Nucleus accumbens (tissue), 56 donors: ENCODE measurements at places on chromosomes 2 and 18.

GRCh38 chr2:232993231-232993821 lies 19.7 kb downstream of the NGEF start:
- no peak for DNase-seq

GRCh38 chr2:172667581-172668325 lies 67.9 kb upstream of the RAPGEF4 start:
- DNase-seq = no peak

GRCh38 chr2:124692707-124693106 lies 667.6 kb downstream of the CNTNAP5 start:
- no peak for DNase-seq

DNA sequence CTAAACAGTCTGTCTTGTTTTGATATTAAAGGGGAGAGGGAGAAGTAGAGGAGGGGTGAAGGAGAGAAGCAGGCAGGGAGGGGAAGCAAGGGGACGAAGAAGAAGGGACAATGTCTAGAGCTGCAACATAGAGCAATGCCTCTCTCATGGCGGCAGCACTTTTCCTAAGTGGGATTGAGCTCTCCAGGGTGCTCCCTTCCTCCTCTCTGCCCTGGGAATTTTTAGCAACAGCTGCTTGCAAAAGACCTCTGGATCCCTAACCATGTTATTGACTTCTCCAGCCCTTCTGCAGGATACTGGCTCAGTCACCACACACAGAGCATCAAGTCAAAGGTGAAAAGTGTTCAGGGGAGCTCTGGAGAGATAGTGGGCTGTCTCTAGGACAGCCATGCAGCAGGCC lies 734.9 kb downstream of the EPHA4 start:
- no peak for DNase-seq

GRCh38 chr18:80172056-80172455 lies 63.0 kb downstream of the ADNP2 start:
- DNase-seq = no peak

GRCh38 chr2:7780321-7780720 lies 863.1 kb downstream of the RNF144A start:
- DNase-seq = no peak

DNA sequence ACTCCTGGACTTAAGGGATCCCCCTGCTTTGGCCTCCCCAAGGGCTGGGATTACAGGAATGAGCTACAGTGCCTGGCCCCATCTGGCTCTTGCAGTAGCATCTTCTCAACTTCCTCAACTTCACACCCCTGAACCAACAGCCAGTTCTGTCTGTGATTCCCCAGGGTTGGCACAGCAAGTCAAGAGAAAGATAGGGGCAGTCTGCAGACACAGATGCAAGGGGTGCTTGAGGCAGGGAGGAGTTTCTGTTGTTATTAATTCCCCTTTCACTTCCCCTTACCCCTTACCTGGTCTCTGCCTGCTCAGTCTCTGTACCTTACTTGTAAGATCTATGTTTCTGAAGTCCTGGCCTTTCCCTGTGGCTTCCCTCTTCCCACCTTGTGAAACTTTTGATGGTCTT lies 54.1 kb upstream of the MEX3C start:
- no peak for DNase-seq

DNA sequence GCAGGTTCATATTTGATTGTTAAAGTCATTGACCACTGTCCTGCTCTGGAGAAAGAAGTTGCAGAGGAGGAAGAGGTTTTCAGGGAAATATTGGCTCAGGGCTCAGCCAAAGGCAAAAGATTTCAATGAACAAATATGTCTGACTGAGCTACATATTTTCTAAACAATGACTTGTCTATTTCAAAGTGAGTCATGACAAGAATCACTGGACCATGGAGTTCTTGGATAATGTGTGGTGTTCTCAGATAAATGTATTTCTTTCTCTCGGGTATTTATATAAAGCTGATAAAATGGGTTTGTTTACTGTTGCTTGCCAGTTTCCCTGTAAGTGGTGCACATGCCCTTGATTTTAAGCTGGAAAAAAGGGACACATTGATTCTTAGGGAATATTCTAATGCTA lies 34.3 kb upstream of the RMP24 start:
- DNase-seq = no peak

- no peak for DNase-seq
These were observed 283.3 kb downstream of the AFF3 start for GRCh38 chr2:99858951-99859596.

GRCh38 chr2:220521551-220521950 lies 894.1 kb downstream of the SLC4A3 start:
- peak; percentile 1 for DNase-seq

DNA sequence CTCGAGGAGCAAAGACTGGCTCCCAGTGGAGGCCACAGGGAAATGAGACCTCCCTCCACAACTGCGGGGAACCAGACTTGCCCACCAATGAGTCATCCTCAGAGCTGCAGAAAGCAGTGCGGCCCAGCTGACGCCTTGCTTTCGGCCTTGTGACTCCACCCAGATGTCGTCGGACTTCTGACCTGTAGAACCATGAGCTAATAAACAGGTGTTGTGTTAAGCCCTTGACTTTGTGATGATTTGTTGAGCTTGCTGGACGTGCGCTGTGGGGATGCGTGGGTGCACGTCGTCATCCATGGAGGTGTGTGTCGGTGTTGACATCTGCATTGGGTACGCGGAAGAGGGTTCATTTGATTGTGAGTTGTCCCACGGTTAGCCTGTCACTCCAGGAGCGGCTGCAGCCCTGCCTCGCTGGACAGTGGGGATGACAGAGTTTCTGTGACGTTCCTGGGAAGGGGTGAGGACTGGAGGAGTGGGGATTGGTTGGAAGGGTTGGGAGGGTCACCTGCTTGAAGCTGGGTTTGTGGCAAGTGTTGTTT lies 154.1 kb downstream of the SH3BP4 start:
- DNase-seq = no peak

- no peak for DNase-seq
These were observed 551.7 kb downstream of the ARHGAP15 start for GRCh38 chr2:143680885-143681405.
